ENCODE measurements at places on chromosomes 2 and 18.

DNA sequence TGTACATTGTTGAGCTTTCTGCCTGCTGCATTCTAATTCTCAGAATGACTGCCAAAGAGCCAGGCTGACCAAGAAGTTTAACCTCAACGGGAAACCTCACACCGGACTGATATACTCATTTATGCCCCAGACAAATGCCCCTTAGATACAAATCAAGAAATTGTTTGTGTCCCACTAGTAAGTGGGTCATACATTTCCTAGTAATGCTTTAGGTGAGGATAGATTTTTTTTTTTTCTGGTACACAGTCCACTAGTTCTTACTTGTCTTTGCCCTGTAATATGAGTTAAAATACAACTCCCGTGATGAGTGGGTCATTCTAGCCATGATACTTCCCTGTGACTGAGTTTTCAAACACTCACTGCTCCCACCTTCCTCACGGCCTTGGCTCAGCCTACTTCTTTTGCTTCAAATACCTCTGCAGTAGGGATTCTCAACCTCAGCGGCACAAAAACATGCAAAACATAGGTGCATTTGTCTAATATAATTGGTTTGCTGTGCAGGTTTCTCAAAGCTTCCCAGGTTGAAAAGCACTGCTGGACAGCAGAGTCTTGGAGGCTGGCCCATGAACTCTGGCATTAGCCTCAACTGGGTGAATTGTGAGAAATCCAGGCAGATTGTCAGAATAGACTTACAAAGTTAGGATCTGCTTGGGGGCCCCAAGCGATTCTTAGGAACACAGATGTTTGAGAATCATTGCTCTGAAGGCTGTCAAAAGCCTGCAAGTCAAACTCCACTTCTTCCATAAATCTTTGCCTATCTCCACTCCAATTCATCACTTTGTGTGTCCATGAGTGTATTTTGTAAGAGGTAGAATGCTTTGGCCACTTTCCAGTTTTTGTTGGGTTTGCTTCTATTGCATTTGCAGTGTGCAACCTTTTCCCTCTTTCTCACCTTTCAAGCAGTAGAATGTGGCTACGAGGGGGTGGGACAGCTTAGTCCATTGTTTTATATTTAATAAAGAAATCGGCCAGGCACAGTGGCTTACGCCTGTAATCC is 35.5 kb downstream of the TGIF1 start:
- no peak for DNase-seq

GRCh38 chr2:208501206-208501605 is 94.6 kb downstream of the PTH2R start:
- DNase-seq: peak; percentile 20

DNA sequence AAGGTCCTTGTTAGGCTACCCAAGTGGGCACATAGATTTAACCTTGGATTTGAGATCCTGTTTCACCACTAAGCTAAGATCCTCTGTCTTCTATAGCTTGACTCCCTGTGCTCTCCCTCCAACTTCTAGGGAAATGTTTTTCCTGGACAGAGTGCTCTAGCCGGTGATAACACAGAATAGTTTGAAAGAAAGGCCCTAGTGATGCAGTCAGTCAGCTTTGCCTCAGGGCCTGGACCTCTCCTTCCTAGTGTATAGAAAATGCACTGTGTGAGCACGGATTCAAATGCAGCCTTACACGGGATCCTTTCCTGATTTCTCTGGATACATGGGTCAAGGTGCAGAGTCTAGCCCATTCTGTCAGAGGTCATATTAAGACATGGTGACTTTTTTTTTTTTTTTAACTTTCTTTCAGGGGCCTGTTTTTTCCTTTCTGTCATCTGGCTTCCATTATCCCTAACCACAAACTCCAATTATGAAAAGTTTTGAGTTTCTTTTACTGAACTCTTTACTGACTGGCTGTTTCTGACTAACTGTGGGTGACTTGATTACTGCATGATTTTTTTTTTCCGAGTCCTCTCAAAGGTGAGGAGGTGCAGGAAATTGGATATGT is 122.6 kb downstream of the LRP1B start:
- DNase-seq: no peak

DNA sequence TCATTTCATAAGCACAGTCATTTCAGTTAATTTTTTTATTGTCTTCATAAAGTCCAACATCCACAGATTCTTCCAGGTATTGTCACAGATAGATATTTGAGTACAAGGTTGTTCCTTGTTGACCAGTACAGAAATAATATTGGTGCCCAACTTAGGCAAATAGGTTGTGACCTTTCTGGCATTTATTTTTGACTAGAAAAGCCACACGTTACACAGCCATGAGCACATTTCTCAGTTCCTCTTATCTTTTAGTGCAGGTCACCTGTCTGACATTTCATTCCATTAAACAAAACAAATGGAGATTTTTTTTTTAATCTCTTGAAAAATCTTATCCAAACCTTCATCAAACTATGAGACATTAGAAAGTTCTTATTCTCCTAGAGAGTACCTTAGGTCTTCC is 428.8 kb downstream of the ZNF521 start:
- DNase-seq: no peak

DNA sequence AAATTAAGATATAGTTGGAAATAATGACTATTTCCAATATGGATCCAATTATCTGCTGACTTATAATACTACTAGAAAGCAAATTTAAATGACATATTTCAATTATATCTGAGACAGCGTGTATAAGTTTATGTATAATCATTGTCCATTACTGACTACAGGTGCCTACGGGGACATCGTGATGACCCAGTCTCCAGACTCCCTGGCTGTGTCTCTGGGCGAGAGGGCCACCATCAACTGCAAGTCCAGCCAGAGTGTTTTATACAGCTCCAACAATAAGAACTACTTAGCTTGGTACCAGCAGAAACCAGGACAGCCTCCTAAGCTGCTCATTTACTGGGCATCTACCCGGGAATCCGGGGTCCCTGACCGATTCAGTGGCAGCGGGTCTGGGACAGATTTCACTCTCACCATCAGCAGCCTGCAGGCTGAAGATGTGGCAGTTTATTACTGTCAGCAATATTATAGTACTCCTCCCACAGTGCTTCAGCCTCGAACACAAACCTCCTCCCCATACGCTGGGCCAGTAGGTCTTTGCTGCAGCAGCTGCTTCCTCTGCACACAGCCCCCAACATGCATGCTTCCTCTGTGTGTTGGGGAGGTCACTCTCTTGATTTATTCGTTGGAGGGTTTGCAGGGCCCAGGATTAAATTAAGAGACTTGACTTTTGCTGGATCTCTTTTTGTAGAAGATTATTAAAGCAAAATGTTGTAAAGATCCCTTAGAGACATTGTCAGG is 194.4 kb downstream of the RPIA start:
- no peak for DNase-seq

DNA sequence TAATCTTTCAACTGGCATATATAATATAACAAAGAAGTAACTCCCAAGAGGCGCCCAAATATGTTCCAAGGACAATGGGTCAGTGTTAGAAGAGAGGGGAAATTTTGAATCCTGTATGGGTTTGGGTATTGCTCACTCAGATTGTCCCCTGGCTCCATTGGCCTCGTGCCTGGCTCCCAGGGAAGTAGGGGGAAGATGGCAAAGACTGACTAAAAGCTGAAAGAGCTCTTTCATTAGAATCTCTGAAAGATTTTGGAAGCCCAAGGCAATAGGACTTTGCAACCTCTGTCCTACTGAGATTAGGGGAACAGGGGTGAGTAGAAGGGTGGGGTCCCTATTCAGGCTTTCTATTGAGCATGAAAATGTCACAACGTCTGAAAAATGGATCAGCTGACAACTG is 1272.8 kb upstream of the ZEB2 start:
- no peak for DNase-seq

GRCh38 chr18:9082711-9083510 is 19.6 kb upstream of the NDUFV2 start:
- DNase-seq: no peak

DNA sequence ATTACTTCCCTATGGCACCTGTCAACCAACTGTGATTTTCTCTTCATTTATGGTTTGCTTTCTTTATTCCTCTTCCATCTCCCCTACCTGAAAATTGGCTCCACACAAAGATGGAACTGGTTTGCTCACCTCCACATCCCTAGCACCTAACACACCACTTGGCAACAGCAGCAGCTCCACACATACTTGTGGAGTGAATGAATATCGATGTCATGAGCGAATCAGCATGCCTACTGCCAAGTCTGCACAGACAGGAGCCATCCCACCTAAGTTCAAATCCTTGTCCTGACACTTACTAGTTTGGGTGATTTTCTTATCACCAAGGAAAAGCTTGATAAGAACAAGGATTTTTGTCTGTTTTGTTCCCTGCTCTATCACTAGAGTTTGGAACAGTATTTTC is 191.4 kb upstream of the TMEM200C start:
- no peak for DNase-seq

GRCh38 chr2:37387148-37387835 is 42.9 kb downstream of the QPCT start:
- DNase-seq: no peak
